ENCODE measurements at places on chromosomes 7 and 10.

GRCh38 chr7:17535776-17536175 is 237.3 kb downstream of the AHR start:
- DNase-seq: no peak

GRCh38 chr7:24368161-24368560 is 84.2 kb downstream of the NPY start:
- no peak for DNase-seq

- no peak for DNase-seq
These were observed 13.3 kb downstream of the RBM17 start for GRCh38 chr10:6102128-6102527.

DNA sequence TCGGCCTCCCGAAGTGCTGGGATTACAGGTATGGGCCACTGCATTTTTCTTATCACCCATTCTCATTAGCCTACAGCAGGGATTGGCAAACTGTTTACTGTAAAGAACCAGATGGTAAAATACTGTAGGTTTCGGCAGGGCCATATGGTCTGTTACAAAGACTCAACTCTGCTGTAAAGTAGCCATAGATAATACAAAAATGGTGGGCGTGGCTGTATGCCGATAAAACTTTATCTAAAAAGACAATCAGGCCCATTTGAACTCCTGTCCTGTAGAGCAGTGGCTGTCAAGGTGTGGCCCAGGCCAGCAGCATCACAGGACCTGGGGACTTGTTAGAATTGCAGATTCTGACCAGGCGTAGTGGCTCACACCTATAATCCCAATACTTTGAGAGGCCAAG is 134.3 kb downstream of the CUX1 start:
- DNase-seq: no peak

DNA sequence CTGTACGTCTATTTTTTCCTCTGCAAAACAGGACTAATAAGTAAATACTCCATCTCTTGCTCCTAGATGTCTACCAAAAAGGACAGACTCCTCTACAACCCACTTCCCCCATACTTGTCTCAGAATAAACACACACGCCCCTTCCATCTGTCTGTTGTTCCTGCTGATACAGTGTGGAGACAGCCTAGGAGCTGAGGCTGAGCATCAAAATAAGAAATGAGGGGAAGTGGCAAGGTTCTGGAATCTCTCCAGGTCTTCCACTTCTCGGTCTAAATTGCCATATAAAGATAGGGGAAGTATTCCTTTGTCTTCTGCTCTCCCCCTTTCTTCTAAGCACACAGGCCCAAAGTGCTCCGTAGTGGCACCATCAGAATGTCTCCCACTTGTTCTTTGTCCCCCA is 30.8 kb upstream of the VSIR start:
- no peak for DNase-seq

- no peak for DNase-seq
These were observed 35.4 kb upstream of the FXYD4 start for GRCh38 chr10:43336061-43336460.

DNA sequence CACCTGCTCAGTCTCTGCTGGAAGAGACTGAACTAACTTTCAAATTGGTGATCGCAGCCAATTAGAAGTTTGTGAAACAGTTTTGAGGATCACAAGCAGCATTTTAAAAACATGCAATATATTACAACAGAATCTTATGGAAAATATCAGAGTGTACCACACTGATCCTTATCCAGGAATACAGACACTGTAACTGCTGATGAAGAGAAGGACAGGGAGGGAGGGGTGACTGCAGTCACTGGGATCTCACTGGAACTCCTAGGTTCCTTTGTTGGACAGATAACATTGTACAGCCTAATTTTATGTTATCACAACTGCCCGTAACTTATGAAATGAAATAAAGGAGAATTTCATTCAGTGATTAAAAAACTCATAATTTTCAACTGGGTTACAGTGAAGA is 6.8 kb upstream of the UBN2 start:
- DNase-seq: no peak

DNA sequence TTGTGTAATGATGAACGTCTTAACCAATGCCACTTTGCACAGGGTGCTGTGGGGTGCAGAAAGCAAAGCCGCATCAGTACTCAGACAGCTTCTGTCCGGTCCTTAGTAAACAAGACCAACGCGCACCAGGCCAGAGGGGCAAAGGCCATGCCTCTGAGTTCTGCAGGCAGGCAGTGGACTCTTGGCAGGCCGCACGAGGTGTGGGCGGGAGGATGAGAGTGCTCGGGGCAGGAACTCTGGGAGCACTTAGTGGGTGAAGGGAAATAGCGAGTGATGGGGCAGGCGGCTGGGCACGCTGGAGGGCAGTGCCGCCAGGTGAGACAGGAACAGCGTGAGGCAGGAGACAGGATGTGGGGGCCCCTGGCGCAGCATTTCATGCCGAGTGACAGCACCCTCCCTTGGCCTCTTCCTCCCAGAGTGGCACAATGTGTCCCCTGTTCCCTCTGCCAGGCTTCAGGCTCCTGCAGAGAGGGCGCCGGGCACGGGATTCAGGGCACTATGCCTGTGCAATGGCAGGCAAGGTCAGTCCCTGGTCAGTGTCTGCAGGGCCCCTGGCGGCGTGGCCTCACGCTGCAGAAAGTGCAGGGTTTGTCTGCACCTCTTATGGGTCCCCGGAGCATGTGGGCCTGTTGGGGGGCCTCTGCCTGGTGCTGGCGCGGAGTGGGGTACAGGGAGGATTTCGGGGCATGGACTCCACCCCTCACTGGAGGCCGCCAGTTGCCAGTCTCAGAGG is 60.4 kb downstream of the VIPR2 start:
- DNase-seq: no peak

DNA sequence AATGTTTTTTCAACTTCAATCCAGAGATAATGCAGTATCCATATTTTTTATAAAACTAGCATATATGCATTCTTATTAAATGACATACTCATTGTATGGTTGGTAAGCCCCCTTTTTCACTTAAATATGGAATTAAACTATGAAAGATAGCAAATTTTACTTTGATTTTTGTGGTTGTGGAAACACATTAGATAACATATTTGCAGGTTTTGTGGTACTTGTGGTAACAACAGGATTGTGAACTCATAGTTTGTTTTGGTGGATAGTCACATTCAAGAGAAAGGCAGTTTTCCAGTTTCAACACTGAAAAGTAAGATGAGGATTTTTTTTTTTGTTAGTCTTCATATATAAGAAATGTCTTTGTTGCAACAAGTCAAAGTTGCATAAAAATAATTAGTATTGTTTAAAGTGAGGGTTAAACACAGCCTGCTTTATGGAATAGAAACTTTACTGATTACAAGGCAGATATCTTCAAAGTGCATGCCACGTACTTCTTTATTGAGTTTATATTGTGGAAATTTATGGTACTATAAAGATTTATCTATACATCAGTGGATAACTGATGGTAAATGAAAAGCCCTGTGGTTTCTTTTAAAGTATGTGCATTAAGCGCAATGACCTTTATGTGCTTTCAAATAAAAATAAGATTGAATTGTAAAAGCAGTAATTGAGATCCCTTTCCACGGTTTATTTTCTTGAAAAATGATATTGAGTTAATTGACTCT is 39.7 kb upstream of the SEMA3D start:
- no peak for DNase-seq
